ENCODE measurements at places on chromosomes 5 and 9.

- DNase-seq: no peak
Measured at GRCh38 chr5:123735384-123735783, 223.4 kb downstream of the CSNK1G3 start.

DNA sequence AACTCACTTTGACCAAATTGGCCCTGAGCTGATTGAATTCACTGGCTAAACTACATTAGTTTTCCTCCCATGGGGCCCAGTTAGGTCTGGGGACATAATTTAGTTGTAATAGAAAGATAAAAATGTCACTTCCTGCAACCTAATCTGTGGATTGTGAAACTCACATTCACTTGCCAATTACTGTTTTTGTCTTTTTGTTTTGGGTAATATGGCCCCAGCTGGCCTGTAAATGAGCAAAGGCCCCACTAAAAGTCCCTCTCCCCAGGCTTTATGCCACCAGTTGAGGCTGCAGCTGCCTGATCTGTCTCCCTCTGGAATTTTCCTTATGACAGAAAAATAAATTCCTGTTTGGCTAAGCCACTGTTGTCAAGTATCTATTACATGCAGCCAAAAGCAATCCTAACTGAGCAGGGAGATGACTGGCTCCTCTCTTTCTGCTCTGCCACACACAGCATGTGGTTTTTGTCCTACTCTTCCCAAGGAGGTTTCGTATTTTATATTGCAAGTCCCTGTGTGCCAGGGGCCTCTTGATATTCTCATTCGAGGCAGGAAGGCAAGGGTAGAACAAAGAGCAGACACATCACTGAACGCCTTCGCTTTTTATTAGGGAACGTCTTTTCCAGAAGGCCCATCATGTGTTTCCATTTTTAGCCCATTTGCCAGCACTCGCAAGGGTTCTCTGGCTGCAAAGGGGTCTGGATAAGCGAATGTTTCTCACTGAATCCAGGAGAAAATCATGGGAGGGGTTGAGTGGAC is 24.1 kb upstream of the SLC25A48 start:
- DNase-seq: no peak

DNA sequence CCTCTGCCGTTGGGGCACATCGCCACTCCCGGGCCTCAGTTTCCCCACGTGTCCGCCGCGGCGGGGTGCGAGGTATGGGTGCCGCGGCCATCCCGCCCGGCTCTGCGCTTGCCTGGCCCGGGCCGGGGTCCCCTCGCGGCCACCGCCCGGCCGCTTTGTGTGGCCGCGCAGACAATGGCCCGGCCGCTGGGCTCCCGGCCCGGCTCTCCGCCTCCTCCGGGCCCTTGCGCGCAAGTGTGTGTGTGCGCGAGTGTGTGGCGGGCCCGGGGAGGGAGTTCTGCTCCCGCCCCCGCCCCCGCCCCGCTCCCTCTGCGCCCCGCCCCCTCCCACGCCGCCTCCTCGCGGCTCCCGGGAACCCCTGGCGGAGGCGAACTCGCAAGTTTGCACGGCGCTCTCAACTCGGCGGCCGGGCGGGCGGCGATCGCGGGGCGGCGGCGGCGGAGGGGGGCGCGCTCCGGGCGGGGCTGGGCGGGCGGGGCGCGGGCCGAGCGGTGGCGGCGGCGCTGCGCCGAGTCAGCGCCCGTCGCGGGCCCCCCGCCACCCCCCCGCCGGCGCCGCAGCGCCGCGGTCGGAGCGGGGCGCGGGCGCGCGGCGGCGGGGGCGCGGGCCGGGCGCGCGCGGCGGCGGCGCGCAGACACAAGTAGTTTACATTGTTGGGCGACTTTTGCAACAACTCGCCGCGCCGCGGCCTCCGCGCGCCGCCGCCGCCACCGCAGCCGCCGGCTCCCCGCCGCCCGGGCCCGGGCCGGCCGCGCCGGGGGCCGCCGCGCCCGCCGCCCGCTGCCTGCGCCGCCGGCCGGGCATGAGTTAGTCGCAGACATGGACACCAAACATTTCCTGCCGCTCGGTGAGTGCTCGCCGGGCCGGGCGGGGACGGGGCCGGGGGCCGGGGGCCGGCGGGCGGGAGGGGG is at the start of gene RXRA:
TSS of gene RXRA (plus strand) at position 643 of the 911 bp plus-strand sequence. CDS start at position 820, 177 bp downstream.
- no peak for DNase-seq

GRCh38 chr9:131813116-131813515 is 73.2 kb upstream of the RAPGEF1 start:
- DNase-seq: no peak

GRCh38 chr9:122402403-122402871 is 31.6 kb downstream of the PTGS1 start:
- peak; percentile 85 for DNase-seq

GRCh38 chr9:113428062-113428615 is 17.6 kb downstream of the C9orf43 start:
- DNase-seq: no peak

- no peak for DNase-seq
Measured at GRCh38 chr5:88551724-88552345, 283.2 kb upstream of the TMEM161B start.

DNA sequence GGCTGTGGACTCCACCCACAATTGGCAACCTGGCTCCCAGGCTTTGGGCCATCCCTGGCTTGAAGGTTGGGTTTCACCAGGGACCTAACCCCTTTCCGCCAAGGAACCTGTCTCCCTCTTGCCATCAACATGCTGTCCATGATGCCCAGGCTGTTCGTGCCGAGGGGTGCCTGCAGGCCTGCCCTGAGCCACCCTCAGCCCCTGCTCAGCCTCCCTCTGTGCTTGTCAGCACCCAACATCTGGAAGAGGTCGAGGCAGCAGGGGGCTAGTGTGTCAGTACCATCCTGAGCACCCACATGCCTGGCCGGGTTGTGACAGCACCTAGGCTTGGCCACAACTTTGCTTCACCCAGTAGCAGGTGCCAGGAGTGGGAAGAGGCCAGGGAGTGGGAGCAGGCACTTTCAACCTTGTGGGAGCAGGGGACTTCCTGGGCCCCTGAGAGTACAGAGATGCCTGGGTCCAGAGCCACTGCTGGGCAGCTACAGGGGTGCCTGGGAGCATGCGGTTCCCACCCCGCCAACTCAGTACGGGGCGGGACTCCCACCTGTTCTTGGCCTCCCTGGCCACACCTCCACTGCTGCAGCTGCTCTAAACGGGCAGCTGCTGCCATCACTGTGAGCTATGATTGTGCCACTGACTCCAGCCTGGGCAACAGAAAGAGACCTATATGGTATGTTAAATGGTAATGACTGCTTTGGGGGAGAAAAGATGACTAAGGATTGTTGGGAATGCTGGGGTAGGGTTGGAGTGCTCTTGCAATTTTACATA is 6.3 kb downstream of the PDCD1LG2 start:
- DNase-seq: no peak

DNA sequence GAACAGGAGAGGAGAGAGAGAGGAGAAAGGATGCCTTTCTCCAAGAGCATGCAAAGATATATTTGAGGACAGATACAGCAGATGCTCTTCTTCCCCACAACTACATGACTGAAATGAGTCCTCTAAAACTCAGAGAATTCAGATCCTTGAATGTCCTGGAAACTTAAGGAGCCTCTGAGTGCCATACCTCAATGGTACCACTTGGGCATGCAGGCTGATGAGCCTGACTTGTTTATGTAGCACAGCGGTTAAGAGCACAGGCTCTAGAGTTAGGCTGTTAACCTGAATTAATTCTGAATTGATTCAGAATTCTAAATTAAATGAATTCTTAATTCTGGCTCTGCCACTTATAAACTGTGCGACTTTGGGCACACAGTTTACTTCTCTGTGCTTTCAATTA is 5.7 kb downstream of the PLPPR1 start:
- DNase-seq: no peak

DNA sequence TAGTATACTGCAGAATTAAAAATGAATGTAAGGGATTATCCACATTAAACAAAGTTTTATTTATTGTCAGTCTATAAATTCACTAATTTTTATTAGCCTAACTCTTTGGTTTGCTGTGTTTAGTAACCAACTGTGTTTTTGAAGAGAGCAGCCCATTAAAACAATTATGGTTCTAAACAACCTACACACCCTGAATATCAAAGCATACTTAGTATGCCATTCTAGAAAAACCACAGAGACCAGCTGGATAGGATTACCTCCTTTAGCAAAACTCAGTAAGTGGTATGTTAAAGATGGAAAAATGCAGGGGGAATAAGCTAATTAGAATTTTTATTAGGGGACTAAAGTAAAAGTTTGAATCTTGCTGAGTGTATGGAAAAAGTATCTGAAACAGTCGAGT is 1981.7 kb upstream of the NUDT12 start:
- DNase-seq: no peak

DNA sequence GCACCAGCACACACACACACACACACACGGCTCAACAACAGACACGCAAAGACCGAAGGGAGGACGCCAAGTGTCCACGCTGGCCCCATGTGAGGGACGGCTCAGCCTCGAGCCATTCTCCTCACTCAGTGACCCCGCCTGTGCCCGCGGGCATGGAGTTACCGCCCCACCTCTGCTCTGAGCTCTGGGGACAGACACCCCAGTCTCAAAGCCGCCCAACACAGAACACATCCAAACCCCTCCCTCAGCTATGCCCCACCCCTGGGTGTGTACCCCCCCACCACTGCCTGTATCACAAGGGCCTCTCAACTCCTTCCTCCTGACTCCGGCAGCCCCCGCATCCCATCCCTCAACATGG is 81.2 kb downstream of the CAMSAP1 start:
- DNase-seq: no peak

DNA sequence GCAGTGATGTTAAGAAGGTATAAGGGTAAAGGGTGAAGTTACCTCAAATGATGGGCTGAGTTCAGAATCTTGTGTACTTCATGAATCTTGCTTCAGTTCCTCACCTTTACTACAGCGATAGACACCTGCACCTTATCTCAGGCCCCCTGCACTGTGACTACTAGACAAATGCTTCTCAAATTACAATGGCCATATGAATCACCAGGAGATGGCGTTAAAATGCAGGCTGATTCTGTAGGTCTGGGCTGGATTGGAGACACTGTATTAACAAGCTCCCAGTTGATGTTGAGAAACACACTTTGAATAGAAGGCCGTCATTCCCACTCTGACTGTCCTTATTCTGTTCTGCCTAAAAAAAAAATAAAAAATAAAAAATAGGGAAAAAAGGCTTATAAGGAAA is 29.8 kb downstream of the TARS1 start:
- DNase-seq: no peak

DNA sequence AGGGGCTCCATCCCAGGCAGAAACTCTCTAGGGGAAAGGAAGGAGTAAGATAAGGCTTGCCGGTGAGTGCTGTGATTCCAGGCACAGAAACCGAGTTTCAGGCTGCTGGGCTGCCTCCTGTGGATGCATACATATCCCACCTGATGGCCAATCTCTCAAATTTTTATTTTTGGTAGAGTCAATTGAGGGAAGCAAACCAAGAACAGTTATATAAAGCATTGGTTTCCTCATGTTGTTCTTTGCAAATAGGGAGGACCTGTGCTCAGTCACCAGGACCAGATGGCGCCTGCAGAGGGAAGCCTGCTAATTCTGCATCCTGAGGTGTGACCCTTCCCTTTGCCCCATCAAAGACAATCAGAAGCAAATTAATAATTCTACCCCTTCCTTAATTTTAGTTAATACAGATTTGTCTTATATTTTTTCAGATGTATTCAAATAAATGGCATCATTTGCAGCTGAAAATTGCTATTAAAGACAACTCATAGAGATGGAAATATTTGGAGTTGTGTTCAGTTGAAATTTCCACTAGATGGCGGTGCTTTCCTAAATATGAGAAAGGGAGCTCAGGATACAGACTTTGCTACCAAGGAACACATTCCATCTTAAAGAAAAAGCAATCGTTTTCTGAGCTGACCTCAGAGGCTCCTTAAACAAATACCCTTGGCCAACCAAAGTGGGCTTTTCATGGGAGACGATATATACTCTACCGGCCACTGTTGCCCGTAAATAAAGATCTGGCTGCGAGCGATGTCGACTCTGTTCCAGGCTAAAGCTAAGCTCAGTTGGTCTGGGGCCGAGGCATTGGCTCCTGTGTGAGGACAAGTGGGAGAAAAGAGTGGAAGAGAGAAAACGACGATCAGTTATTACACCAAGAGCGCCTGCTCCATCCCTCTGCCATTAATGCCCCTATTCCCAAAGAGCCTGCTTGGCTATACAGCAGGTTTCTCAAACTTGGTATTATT is 225.7 kb upstream of the KLF9 start:
- no peak for DNase-seq

DNA sequence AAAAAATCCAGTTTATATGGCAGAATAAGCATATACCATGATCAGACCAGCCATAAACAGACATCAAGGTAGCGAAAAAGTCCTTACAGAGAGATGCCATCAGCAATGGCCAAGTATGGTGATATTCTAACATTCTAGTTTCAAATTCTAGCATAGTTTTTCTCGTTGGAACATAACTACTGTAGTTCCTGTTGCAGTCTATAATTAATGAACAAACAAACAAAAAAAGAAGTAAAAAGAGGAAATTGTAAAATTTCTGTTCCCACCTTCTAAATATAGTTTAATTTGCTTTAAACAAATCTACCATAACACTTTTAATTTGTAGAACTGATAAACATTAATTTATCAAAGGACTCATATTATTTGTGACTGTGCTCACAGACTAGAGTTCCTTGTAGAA is 9.9 kb upstream of the CD180 start:
- DNase-seq: no peak

GRCh38 chr5:145668714-145669113 is 166.4 kb downstream of the PRELID2 start:
- no peak for DNase-seq

GRCh38 chr5:131974622-131974955 is 29.1 kb upstream of the MEIKIN start:
- DNase-seq: no peak

GRCh38 chr5:32777733-32778132 is 66.6 kb downstream of the NPR3 start:
- DNase-seq: no peak

- DNase-seq: no peak
Measured at GRCh38 chr9:135045264-135045927, 42.1 kb upstream of the OLFM1 start.

- no peak for DNase-seq
Measured at GRCh38 chr9:131675437-131676022, 64.3 kb downstream of the RAPGEF1 start.

Measured in kidney epithelial cell (primary cell).